Activated T-cell treated with anti-CD3 and anti-CD28 coated beads, Interleukin-2, amount 50 U/mL, for 48 hours (primary cell): ENCODE measurements at places on chromosomes 1 and 21.

- no peak for DNase-seq
Measured at GRCh38 chr1:42221952-42222606, 57.5 kb upstream of the GUCA2A start.

- DNase-seq = no peak
Measured at GRCh38 chr1:56551691-56552090, 27.7 kb downstream of the PLPP3 start.

DNA sequence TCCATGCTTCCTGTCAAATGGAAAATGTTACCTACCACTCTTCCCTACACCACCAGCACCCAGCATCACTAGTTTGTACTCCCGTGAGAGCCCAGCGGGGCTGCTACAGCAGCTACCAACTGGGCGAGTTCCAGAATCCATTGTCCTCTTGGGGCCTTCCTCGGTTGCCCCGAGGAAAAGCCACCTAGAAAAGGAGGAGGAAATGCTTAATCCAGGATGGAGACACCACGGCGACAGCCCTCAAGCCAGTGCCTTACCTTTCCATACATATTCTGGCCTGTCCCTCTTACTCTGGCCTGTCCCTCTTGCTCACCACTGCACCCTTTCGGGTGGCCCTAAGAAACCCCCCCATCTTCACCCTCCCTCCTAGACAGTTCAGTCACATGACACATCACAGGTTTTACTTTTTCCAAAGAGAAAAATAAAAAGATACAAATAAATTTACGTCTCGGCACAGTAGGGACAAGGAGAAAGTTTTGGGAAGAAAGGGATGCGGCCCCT, 478 bp downstream of the RIT1 start:
- peak; percentile 32 for DNase-seq

GRCh38 chr1:107533436-107533835, 392.6 kb downstream of the NTNG1 start:
- DNase-seq = no peak

DNA sequence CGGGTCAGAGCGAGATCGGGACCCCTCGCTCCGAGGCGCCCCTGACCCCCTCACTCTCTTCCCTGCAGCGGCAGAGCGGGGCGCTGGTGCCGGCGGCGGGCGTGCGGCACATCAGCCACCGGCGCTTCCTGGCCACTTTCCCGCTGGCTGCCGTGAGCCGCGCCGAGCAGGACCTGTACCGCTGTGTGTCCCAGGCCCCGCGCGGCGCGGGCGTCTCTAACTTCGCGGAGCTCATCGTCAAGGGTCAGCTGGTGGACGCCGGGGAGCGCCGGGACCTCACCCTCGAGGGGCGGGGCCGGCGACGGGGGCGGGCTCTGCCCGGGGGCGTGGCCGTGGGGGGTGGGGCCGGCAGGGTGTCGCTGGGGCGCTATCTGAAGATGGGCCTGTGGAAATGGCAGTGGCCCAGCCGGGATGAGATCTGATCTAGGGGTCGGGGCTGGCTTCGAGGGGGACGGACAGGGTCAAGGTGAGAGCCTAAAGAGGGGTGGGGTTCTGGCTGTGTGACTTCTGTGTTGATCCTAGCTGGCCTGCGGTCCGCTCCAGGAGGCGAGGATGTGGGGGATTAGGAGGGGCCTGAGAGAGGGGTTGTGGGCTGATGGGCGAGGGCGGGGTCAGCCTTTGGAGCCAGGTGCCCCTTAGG, 23.6 kb downstream of the PTPRU start:
- DNase-seq = peak; percentile 63

- DNase-seq = no peak
Measured at GRCh38 chr1:116489231-116489697, 81.6 kb downstream of the CD58 start.

DNA sequence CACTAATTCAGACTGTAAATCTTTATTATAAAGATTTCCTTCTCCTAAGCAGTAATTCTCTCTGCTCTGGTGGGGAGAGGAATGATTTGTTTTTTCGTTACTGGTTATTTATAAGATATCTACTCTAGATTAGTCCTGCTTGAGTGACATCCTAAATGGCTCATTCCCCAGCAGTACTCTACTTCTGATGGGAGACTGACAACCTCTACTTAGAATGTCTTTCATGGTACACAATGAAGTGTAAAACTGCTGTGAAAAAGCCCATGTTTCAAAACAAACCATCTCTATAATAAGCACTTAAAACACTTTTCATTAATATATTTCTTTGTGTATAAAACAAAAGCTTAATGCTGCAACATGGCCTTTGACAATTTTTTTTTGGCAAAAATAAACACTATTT, 33.9 kb upstream of the ESRRG start:
- no peak for DNase-seq

GRCh38 chr1:39003281-39003680, 12.2 kb downstream of the AKIRIN1 start:
- DNase-seq = no peak

- DNase-seq = peak; percentile 82
Measured at GRCh38 chr1:6205849-6206519, at the start of gene RNF207. RNF207 (plus strand) TSS chr1:6206119; CDS start chr1:6206536, 417 bp downstream.

- DNase-seq = no peak
Measured at GRCh38 chr1:85379203-85380136, 85.5 kb downstream of the DDAH1 start.

- DNase-seq = no peak
Measured at GRCh38 chr1:77866296-77866695, 22.1 kb upstream of the NEXN start.

DNA sequence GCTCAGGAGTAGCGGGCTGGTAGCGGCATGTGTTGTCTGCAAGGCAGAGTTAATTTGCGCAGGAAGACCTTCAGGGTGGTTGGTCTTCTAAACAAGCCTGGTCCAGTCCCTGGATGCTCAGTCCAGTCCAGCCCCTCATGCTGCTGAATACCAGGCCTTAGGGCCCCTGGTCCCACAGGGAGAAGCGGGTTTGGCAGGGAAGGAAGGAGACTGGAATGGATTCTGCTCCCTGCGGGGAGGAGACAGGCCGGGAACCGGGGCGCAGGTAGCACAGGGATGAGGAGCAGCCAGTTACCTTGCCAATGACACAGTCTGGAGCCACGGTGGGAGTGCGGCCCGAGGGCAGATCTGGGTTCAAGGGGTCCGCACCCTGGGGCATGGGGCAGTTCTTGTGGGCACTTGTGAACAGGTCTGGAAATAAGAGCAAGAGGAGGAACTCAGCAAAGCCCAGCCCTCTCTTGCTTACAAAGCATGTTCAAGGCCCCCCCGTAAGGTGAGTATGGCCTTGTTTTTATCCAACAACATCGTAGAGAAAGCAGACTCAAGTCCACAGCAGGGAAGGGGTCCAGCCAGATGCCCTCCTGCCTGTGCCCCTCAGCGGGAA, 10.1 kb downstream of the FAM131C start:
- no peak for DNase-seq

DNA sequence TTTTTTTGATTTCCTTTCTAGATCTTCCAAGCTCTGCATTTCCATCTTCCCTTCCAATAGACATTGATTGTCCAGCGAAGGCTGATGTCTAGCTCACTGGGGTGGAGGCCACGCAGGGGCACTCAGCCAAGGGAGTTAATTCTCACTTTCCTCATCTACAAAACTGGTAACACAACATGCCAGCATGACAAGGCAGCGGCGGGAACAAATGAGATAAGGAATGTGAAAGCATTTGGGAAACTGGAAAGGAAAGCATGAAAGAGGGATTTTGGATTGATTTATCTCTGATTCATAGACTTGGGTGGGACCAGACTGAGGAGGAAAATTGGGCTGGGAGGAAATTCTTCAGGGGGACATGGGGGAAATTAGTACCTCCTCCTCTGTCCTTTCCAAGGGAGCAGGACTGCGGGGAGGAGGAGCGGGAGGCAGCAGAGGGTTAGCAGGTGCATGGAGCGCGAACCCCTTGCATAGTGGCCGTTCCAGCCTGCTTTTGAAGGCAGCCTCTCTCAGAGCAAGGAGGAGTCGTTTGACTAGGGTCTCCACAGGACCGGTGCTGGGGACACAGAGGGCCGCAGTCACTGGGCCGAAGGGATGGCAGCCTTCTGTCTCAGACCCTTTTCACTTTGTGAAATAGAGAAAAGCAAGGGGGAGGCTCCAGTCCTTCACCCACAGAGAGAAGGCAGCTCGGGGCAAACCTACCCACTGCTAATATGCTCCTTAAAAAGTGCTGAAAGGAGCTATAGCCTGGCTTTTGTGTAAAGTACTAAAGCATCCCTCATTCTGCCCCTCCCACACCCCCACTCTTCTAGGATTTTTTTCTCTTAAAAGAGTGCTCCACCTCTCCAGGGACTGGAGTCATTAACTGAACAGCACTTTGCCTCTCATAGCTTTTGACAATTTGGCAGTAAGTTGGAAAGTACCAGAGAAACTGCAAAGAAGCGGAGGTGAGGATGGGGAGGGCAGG, 89.2 kb downstream of the PLXNA2 start:
- no peak for DNase-seq

- no peak for DNase-seq
Measured at GRCh38 chr1:221292652-221293051, 413.4 kb downstream of the HLX start.

DNA sequence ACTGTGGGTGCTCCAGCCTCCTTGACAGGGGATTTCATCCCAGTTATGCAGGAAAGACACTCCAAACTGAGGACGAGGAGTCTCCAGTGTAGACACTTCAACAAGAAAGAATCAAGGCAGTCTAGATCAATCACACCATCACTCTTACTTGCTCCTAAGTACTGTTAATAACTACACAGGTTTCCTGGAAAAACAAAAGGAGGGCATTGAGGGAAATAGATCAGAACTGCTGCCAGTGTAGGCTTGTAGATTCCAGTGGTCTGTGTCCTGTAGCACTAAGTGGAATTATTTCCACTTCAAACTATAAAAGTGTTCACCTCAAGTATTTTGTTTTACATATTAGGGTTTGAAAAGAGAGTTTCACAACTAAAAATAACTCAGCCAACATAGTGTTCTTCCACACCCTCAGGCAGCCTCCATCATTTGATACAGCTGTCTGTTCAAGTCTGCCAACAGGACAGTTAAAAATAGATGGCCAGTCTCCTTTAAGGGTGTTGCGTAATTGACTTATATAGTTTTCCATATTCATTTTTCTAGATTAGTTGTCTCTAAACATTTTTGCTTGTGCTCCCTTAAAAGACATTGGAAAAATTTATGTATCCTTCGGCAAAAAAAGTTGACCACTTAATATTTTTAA, 32.0 kb upstream of the AGL start:
- no peak for DNase-seq

DNA sequence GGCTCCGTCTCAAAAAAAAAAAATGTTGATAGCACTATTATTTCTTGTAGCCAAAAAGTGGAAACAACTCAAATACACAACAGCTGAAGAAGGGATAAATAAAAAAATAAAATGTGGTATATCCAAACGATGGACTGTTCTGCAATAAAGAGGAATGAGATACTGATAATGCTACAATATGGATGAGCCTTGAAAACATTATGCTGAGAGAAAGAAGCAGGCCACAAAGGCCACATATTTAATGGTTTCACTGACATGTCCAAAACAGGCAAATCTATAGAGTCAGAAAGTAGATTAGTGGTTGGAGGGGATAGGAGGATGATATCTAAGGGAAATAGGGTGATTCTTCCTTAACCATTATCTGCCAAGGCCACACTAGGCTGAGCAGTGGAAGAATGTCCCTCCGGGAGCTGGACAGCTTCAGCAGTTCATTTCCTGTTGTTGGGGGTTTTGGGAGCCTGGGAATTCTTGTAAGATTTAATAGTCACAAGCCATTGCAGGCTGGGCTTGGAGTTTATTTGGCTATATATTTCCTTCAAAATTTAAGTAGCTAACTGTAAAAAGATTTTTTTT, 53.5 kb downstream of the ST3GAL3 start:
- no peak for DNase-seq

GRCh38 chr21:46621457-46622182, 13.9 kb upstream of the PRMT2 start:
- no peak for DNase-seq
